ENCODE measurements at places on chromosomes 5 and 9. TPM values are rescaled to one million over a fixed set of nuclear protein-coding genes. Genes with fewer than 3 reads are reported as not detected.

Gene DOCK2
- 12.6 TPM for total RNA-seq

Gene GALNT12
- total RNA-seq: 0.22 TPM

DNA sequence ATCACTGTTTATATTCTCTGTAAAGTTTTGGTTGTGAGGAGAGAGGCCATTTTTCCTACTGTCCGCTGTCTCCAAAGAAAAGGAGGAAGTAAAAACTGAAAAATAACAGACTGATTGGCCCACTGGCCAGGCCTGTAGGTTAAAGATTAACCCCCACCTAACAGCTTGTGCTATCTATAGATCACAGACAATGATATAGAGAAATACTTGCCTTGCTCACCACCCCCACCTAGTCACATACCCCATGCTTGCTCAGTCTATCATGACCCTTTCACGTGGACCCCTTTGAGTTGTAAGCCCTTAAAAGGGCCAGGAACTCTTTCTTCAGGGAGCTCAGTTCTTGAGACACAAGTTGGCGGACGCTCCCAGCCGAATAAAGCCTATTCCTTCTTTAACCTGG lies 357.4 kb downstream of the PRDM9 start:
- DNase-seq: no peak

- peak; percentile 100 for DNase-seq
These were observed 84.4 kb downstream of the ADRB2 start for GRCh38 chr5:148910686-148911361.

Gene SELENOP
- 1.5 TPM for total RNA-seq

DNA sequence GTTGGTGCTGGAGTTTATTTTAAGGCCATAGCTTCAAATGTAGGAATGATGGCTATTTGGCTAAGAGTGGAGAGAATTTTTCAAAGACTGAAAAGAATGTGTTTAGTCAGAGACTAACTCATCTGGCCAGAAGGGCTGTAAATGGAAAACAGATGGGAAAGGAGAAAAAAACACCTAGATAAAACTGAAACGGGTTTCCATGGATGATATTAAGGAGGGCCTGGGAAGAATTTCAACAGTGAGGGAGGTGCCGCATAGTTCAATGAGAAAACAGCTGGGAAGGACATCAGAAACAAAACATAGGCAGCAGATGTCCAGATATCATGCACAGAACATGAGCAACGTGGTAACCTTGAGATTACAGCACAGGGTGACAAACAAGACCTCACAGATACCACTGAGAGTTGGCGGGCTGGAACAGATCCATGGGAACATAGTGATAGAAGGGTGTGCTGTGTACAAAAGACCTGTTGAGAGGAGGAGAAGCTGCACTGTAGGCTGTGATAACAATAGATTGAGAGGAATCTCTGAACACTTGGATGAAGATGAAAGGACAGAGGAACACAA lies 31.2 kb upstream of the RAD23B start:
- peak; percentile 28 for DNase-seq

GRCh38 chr5:158886957-158887356 lies 212.8 kb downstream of the EBF1 start:
- no peak for DNase-seq

DNA sequence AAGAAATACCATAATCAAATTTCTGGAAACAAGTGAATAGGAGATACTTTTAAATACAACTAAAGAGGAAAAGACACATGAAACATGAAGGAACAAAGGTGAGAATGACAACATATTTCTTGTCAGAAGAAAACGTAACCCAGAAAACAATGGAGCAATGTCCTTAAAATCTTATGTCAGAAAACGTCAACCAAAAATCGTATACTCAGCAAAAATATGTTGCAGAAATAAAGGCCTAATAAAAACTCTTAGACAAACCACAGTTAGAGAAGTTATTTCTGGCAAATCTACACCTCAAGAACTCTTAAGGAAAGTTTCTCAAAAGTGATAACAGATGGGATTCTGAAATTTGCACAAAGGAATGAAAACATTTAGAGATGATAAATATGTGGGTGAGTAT lies 66.3 kb upstream of the FBXL7 start:
- DNase-seq: no peak

- peak; percentile 38 for DNase-seq
These were observed 3.1 kb downstream of the ANXA2R start for GRCh38 chr5:43036856-43037635.

Gene SYK
- total RNA-seq: 7.9 TPM

GRCh38 chr5:73605223-73606087 lies 20.5 kb upstream of the ARHGEF28 start:
- no peak for DNase-seq

Gene ASPN
- not detected for total RNA-seq

- no peak for DNase-seq
These were observed 482 bp downstream of the CD14 start for GRCh38 chr5:140632366-140633020.

GRCh38 chr9:12817702-12818101 lies 42.9 kb downstream of the LURAP1L start:
- peak; percentile 21 for DNase-seq

- DNase-seq: peak; percentile 100
These were observed 11.9 kb downstream of the GLIPR2 start for GRCh38 chr9:36148311-36149051.

DNA sequence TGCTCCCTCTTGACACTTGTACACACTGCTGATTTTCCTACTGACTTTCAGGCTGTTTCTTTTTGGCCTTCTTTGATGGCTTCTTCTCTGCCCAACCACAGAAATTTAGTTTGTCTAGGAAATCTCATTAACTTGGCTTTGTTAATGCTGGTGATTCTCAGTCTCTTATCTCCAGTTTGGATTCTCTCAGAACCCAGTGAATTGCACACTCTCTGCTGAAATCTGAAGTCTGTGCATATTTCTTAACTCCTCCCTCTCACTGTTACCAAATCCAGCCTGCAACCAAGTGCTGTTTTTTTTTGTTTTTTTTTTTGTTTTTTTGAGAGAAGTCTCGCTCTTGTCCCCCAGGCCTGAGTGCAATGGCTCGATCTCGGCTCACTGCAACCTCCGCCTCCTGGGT lies 117.2 kb downstream of the CDC42SE2 start:
- DNase-seq: no peak

- no peak for DNase-seq
These were observed 40.7 kb downstream of the WDR36 start for GRCh38 chr5:111132731-111133435.

Gene RGS7BP
- not detected for total RNA-seq

GRCh38 chr5:11467588-11467987 lies 436.7 kb downstream of the CTNND2 start:
- DNase-seq: no peak

DNA sequence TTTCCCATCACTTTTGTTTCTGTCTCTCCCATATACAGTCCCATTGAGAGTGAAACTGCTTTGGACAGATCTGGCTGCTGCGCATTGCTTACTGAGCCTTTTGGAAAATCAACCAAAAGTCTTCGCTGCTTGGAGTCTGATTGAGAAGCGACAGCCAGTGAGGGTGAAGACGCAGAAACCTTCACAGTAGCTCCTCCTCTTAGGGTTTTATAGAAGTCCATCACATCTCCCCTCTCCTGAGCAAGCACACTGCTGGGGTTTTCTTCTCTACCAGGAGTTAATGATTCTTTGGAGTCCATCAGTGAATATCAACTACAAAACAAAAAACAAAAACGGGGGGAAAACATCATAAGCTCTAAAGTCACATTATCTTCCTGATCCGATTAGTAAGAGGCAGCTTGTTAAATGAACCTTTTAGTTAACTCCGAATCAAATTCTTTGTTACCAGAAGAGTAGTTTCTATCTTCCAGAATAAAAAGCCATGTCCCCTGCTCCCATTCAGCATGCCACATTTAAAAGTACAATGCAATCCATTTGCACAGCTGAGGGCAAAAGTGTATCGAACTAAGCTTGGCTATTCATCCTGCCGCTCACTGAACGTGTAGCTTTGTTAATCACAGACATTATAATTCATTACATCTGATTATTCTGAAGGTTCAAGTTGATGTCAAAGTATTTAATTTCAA lies 2.8 kb downstream of the NR3C1 start:
- DNase-seq: peak; percentile 46

Gene PDZD2
- 0.13 TPM for total RNA-seq

DNA sequence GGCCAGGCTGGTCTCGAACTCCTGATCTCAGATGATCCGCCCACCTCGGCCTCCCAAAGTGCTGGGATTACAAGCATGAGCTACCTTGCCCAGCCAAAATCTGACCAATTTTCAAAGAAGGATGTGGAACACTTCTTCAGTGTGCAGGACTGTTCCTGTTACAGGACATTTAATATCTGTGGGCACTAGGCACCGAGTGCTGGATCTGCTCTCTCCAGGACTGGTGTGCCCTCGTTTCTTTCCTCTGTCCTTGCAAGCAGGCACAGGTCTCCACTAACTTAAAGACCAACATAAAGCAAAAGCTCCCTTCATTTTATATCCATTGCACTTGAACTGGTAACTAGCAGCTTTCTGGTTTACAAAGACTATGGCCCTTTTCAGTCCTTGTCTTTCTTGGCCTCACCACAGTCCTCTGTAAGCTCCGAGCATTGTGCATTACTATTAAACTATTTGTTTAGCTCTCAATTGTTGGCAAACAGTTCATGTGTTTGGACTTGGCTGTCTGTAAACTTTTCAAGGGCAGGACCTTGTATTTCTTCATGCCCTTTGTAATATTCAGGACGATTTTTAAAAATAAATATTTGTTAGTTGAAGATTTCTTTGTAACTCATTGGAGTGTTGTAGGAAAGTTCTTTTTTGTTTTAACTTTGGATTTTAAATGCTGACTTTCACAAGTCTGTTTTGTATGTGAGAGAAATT lies 37.3 kb downstream of the ARHGEF28 start:
- no peak for DNase-seq

Gene NEUROG1
- not detected for total RNA-seq

DNA sequence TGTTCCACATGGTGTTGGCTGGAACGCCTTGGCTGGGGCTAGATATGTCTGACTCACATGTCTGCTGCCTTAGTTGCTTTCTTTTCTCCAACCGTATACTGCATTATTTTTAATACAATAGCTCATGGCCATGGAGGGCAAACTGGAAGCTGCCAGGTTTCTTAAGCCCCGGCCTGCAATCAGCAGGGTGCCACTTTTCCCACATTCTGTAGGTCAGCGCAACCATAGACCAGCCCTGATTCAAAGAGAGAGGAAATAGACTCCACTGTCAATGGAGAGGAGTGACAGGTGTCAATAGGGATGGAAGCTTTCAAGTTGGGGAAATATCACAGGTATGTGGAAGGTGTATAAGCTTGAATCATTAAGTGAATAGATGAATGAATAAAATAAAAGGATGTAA lies 60.5 kb downstream of the TARS1 start:
- DNase-seq: no peak

GRCh38 chr5:65326922-65327321 lies 154.8 kb downstream of the ADAMTS6 start:
- peak; percentile 1 for DNase-seq

Gene PIP5K1B
- not detected for total RNA-seq

- DNase-seq: no peak
These were observed 28.0 kb upstream of the FCN1 start for GRCh38 chr9:134945509-134946275.

Gene PTCH1
- total RNA-seq: 2.4 TPM

DNA sequence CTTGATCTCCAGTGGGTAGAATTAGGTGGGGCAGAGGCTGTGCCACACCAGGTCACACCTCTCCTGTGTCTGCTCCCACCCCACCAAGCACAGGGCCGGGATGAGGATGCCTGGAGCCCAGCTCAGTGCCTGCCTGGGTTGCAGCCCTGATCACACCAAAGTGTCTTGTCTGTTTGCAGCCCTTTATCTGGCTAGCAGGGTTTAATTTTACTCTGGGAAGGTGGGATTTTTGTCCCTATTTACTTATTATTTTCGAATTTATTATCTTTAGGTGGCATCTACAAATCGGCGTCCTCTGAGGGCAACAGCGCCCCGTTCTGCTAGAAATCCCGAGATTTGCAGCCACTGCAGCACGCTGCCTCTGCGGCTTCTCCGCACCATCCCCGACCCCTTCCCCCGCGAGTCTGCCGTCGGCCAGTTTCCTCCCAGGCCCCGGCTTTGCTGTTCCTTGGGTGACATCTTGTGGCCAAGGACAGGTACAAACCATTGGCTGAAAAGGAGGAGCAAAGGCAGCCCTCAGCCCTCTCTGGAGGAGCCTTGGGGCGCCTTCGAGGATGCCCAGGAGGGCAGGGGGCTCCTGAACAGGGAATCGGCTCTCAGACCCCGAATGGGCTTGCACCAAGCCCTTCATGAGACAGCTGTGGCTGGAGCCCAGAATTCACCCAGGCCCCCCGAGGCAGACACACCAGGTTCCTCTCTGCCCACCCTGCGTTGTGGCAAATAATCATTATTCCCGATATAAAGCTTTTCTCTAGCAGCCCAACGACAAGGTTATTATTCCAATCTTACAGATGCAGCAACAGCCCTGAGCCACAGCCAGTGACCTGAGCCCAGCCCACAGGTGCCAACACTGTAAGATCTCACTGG lies 113.0 kb downstream of the GAPVD1 start:
- DNase-seq: peak; percentile 49

GRCh38 chr5:144567421-144567780 lies 396.7 kb downstream of the KCTD16 start:
- peak; percentile 39 for DNase-seq

DNA sequence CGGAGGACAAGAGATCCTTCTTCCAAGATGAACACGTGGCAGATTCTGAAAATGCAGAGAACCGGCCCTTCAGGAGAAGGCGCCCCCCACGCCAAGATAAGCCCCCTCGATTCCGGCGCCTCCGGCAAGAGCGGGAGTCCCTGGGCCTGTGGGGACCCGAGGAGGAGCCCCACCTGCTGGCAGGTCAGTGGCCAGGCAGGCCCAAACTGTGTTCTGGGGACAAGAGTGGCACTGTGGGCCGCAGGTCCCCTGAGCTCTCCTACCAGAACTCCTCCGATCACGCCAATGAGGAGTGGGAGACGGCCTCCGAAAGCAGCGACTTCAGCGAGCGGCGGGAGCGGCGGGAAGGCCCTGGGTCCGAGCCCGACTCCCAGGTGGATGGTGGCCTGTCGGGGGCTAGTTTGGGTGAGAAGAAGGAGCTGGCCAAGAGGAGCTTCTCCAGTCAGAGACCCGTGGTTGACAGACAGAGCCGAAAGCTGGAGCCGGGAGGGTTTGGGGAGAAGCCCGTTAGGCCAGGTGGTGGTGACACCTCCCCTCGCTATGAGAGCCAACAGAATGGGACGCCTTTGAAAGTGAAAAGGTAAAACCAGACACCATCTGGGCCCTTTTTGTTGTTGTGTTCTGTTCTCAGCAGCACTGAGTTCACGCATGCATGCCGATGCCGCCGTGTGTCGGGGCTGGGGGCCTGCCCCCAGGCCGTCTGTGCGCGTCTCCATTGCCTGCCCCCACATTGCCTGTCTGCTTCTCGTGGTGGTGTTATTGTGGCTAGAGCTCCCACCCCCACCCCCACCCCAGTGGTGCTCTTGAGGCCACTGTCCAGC lies 26.6 kb upstream of the POMT1 start:
- no peak for DNase-seq
